ENCODE measurements at places on chromosomes 6 and 20.
A peak's percentile ranks its signal among the peaks of the same experiment; 100 is the strongest.

DNA sequence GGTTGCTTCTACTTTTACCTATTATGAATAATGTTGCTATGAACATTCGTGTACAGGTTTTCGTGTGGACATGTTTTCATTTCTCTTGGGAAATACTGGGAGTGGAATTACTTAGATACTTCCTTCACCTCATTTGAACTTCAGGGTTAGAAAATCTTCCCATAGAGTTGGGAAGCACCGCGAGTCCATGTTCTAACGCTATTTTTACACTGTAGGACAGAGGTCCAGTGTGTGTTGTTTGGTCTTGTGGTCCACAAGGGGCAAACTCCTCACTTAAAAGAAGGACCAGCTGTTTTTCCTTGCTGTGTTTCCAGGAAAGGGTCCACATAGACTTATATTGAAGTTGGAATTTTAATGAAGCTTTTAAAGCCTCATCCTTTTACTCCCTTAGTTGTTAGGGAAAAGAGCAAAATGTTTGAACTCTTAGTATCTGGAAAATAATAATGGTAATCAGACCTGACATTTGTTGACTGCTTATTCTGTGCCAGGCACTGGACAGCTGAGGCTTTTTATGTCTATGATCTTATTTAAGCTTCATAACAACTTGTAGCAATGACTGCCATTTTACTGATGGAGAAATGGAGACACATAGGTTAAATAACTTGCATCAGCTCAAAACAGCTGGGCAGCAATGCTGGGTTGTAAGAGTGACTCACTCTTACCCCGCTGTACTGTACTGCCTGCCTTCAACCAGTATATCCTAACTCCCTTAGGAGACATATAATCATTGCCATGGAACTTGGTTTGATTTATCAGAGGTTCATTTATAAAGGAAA is 52.0 kb downstream of the CDC5L start:
- ATAC-seq: peak; percentile 35

DNA sequence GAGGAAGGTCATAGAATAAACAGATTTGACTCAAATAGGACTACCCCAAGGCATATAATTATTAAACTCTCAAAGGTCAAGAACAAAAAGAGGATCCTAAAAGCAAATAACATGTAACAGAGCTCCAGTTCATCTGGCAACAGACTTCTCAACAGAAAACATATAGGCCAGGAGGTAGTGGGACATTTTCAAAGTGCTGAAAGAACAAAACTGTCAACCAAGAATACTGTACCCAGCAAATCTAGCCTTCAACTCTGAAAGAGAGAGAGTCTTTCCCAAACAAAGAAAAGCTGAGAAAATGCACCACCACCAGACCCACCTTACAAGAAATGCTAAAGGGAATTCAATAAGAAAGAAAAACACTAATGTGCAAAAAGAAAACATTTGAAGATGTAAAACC is 11.9 kb downstream of the NQO2 start:
- ATAC-seq: no peak

GRCh38 chr6:54473328-54473727 is 165.1 kb downstream of the TINAG start:
- ATAC-seq: no peak

DNA sequence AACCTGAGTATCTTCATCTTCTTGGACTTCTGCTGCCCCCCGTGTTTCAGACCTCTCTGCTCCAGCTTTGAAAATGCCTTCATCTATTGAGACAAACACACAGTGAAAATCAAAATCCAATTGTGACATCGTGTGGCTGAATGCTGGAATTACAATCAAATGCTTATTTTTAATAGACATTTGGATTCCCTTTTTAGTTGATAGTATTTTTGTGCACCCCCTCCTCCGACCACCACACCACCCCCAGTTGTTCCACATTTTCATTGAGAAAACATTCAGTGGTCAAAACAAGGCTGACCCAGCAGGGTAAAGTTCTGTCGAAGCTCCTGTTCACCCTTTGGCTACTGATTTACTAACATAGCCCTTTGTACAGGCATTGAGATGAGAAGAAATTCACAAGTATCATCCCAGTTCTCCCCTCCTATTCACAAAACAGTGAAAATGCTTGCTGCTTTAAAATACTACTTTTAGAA is 79.0 kb downstream of the NRSN1 start:
- ATAC-seq: peak; percentile 85

GRCh38 chr6:70369332-70369950 is 43.9 kb upstream of the FAM135A start:
- ATAC-seq: peak; percentile 84

DNA sequence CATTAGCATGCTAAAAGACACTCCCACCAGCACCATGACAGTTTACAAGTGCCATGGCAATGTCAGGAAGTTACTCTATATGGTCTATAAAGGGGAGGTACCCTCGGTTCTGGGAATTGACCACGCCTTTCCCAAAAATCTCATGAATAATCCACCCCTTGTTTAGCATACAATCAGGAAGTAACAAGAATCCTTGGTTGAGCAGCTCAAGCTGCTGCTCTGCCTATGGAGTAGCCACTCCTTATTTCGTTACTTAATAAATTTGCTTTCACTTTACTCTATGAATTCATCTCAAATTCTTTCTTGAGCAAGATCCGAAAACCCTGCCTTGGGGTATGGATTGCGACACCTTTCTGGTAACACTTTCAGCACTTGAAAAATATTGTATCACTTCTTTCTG is 243.0 kb downstream of the BMP2 start:
- no peak for ATAC-seq

GRCh38 chr6:131290955-131291354 is 155.7 kb downstream of the AKAP7 start:
- ATAC-seq: no peak

DNA sequence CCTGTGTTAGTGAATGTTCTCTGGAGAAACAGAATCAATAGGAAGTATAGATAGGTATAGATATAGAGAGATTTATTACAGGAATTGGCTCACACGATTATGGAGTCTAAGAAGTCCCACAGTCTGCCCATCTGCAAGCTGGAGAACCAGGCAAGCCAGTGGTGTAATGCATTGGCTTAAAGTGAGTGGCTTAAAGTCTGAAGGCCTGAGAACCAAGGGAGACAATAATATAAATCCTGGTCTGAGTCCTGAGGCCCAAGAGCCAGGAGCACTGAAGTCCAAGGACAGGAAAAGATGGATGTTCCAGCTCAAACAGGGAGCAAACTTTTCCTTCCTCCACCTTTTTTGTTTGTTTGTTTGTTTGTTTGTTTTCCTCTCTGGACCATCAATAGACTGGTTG is 131.2 kb upstream of the LRFN2 start:
- ATAC-seq: no peak

DNA sequence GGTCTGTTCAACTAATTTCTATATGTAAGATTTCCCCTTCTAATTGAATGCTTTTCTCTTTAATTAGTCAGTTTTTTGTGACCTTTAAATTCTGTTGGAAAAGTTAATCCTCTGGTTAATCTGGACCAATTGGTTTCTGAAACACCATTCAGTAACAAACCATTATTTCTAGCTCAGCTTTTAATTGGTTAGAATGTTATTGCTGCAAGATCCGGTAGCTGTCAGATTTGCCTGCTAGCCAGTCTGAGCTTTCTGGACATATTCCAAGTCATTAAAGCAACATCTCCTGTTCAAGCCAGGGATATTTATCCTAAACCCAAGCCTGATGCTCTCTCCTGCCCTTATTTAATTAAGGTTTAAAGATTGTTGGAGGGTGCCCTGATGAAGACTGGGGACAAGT is 55.1 kb upstream of the FBXL4 start:
- no peak for ATAC-seq

DNA sequence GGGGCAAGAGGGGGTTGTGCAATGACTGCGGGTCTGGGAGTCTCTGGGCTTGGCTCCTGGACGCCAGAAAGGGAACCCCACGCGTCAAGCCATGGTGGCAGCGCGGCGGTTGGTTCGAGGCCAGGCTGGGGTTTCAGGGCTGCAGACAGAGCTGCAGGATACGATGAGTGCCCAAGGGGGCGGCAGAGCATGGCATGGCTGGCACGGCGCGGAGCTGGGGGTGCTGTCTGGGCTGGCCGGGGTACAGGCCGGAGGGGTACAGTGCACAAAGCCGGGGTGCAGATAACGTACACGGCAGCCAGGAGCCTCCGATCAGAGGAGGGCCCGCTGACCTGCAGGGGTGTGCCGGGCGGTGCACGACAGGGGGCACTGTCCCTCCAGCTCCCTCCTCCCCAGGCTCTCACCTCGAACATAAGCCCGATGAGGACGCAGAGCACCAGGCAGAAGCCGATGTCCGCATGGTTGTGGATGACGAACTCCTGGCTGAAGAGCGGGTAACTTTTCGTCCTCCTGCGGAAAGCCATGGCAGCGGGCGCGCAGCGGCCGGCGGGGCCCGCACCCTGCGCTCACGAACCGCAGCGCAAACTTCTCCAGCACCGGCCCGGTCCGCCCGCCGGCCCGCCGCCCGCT is 353 bp downstream of the TRAM2 start:
- peak; percentile 58 for ATAC-seq

DNA sequence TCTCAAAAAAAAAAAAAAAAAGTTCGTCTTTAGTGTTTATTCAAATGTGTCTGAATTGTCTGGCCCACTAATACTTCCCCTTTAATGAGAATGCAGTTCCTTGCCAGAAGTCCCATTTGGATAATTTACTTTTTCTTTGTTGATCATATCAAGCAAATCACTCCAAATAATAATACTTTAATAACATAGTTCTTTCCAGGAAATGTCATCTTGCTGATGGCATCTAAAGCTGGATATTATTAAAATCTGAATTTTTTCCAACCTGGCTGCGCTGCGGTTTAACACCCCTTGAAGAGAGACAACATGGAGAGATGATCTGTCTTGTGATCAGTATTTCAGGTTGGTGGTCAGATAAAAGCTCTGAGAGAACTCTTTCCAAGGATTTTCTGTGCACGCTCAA is 111.2 kb upstream of the CNKSR3 start:
- no peak for ATAC-seq

DNA sequence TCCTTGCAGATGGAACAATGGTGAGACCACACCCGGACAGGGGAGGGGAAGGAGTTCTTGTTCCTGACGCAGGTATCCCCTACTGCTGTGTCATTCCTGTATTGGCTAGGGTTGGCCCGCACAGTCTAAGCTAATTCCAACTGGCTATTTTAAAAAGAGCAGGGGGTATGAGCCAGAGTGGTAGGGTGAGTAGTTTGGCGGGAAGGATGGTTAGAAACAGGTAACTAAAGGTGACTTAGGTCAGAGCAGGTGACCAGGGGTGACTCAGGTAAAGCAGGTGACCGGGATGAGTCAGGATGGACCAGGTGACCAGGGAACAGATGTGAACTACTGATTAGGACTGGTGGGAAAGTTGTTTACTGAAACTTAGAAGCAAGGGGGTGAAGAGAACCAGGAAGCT is 58.0 kb downstream of the ZNF292 start:
- ATAC-seq: no peak

- ATAC-seq: no peak
Observed at GRCh38 chr6:155260686-155261085, 3.1 kb upstream of the CLDN20 start.

DNA sequence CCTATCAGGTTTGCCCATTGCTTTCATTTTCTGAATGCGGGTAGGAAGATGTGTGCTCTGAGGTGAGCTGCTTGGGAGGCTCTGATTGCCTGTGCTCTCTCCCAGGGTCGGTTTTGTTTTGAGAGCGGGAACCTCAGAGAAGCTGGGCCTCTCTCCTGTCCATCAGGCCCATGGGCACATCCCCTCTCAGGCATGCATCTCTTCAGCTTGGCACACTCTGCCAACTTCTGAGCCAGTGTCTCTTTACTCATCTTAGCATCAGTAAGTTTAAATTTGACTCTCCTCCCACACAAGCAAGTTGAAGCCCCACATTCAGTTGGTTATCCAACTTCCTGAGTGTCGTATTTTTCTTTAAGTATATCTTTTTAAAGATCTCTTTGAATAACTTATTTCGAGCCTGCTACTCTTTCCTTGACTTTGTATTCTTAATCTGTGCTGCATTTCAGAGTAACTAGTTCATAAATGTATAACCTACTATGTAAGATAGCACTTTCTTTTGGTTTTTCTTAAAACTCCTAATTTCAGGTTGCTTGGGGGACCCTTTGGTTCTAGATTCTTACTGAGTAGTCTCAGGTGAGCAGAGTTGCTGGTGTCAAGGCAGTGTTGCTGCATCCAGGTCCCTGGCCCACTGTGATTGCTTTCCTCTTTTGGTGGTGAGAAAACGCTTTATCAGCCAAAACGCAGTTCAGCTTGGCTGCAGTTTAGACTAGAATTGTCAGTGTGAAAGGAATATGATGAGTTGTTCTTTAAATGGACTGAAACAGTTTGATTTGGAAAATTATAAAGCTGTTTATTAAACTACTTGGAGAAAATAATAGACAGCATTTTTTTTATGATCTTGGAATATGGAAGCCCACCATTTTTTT is 54.8 kb downstream of the SNX9 start:
- no peak for ATAC-seq

DNA sequence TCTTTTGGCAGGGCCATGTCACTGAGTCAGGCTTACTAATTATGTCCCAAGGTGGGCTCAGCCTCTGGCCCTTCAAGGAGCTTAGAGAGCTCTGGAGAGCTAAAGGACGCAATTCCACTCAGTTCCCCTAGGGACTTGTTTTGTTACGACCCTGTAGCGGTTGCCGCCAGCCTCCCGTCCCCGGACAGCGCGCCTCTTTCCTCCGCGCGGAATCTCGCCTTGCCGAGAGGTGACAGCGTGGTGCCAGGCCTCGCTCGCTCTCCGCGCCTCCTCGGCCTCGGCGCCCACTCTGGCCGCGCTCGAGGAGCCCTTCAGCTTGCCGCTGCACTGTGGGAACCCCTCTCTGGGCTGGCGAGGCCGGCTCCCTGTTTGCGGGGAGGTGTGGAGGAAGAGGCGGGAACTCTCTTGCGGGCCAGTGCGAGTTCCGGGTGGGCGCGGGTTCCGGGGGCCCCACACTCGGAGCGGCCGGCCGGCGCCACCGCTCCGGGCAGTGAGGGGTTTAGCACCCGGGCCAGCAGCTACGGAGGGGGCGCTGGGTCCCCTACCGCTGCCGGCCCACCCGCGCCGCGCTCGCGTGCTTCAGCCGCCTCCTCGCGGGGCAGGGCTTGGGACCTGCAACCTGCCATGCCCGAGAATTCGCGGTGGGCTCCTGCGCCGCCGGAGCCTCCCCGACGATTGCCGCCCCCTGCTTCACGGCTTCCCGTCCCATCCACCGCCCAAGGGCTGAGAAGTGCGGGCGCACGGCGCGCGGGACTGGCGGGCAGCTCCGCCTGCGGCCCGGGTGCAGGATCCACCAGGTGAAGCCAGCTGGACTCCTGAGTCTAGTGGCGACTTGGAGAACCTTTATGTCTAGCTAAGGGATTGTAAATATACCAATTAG is 9.9 kb upstream of the ZNF311 start:
- no peak for ATAC-seq

- no peak for ATAC-seq
Observed at GRCh38 chr20:41258474-41258873, 59.1 kb downstream of the ZHX3 start.

GRCh38 chr6:129236001-129236517 is 353.1 kb downstream of the LAMA2 start:
- ATAC-seq: no peak

- peak; percentile 33 for ATAC-seq
Observed at GRCh38 chr20:10332656-10333415, 101.2 kb downstream of the MKKS start.
